Regular cardiac myocyte (primary cell): ENCODE measurements at places on chromosomes 7 and 10. TPM values are rescaled to one million over a fixed set of nuclear protein-coding genes. Genes with fewer than 3 reads are reported as not detected.

The TRPV6 gene
- not detected in 2 replicates for total RNA-seq

The UPF2 gene
- 13.5 and 18.4 TPM in 2 replicates for total RNA-seq

The OPN1SW gene
- total RNA-seq, result not detected in 2 replicates

The JCAD gene
- 7.1 and 9.9 TPM in 2 replicates for total RNA-seq

The SCART1 gene
- total RNA-seq, result 0.77 and 1.1 TPM in 2 replicates

The CUZD1 gene
- 0.28 and 0.38 TPM in 2 replicates for total RNA-seq

The CNTNAP2 gene
- not detected in 2 replicates for total RNA-seq

The PALS2 gene
- 25.9 and 57.2 TPM in 2 replicates for total RNA-seq

The CHCHD2 gene
- 305 and 307 TPM in 2 replicates for total RNA-seq

The ACTL6B gene
- total RNA-seq, result not detected in 2 replicates

The PFKP gene
- total RNA-seq, result 264 and 396 TPM in 2 replicates

The IQCE gene
- 5.9 and 7.5 TPM in 2 replicates for total RNA-seq
